Fibroblast of lung (primary cell): ENCODE measurements at places on chromosomes 2 and 18. TPM values are rescaled to one million over a fixed set of nuclear protein-coding genes. Genes with fewer than 3 reads are reported as not detected.

Gene CDK5R2
- under 0.01 and 0.17 TPM in 2 replicates for total RNA-seq

Gene CCDC141
- total RNA-seq, result under 0.01 and 0.17 TPM in 2 replicates

Gene UPP2
- total RNA-seq, result not detected in 2 replicates

Gene HPCAL1
- 21.6 and 34.5 TPM in 2 replicates for total RNA-seq

Gene GALNT14
- under 0.01 and 0.83 TPM in 2 replicates for total RNA-seq

Gene CRYBA2
- total RNA-seq, result not detected in 2 replicates

Gene GRHL1
- total RNA-seq, result 0.77 and 0.99 TPM in 2 replicates

GRCh38 chr18:7618891-7619442, 51.9 kb downstream of the PTPRM start:
- DNase-seq, result peak; percentile 37

DNA sequence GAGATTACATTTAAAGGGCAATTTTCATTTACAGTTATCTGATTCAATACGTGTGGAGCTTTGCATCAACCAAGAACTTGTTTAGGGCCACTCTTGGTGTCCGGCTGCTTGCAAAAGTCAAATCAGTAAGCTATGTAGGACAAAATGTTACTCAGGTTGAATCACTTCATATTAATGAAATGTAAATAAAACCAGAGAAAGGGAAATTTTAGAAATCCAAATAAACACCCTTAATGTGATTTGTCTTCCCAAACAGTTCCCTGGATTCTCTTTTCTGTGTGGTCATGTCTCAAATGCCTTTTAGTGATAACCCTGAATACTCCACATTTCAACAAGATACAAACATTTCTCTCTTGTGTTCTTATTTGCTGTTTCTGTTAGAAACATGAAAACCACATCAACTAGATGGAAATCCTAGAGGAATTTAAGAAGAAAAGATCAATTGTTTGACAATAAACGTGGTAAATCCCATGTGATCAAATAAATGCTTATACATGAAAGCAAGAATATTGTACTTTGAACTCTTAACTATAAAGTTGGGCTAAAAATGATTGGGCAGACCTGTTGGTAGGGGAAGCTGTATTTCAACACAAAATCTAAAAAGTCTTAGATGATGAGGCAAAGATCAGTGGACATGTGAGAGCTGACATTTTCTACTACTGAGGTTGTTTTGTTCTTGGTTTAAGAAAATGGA, 101.3 kb downstream of the CDC42EP3 start:
- peak; percentile 61 for DNase-seq

DNA sequence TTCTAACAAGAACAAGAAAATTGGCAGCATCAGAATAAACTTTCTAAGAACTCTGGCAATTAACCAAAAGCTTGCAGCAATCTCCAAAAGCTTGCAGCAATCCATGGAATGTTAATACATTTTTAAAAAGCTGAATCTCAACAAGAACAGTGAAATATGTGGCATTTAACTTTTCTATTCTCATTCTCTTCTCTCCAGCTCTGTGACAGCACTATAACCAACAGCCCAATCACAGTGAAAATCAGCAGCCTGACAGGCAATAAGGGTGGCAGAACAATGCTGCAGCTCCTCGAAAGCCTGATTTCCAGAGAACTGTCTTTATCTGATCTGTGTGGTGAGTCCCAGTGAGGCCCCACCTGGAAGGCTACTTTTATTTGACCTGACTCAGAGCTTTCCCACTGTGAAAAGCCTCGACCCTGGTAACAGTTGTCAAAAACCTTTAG, 60.0 kb downstream of the TMEM131 start:
- DNase-seq, result peak; percentile 63

DNA sequence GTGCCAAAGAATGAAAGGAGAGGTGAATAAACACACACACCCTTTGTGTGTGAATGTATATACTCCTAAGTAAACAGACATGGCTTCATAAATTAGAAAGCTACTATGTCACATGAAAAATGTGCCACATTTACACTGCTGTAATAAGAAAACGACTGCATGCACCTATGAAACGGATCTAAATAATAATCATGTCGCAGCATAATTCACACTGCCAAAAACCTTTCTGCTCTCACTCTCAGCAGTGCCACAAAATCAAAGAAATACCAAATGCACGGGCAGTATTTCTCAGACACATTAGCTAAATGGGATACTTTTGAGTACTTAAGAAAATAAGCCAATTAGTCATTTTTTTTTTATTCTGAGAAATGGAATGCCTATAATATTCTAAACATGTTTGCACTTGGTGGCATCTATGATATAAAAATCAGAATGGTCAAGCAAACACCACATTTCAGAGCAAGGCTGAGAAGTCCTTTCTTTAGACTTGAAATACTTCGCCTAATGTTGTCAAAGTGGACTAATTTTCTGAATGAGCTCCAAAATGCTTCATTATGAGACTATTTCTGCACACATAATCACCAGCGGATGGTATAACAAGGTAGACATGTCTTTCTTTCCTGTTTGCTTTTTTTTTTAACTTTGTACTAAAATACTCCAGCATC, 6.6 kb downstream of the BCL11A start:
- DNase-seq, result no peak

GRCh38 chr2:138720035-138720838, 60.0 kb downstream of the NXPH2 start:
- no peak for DNase-seq

- DNase-seq, result no peak
Observed at GRCh38 chr18:75238100-75238499, 27.5 kb downstream of the TSHZ1 start.

- no peak for DNase-seq
Observed at GRCh38 chr2:71505086-71505769, 51.9 kb downstream of the DYSF start.

DNA sequence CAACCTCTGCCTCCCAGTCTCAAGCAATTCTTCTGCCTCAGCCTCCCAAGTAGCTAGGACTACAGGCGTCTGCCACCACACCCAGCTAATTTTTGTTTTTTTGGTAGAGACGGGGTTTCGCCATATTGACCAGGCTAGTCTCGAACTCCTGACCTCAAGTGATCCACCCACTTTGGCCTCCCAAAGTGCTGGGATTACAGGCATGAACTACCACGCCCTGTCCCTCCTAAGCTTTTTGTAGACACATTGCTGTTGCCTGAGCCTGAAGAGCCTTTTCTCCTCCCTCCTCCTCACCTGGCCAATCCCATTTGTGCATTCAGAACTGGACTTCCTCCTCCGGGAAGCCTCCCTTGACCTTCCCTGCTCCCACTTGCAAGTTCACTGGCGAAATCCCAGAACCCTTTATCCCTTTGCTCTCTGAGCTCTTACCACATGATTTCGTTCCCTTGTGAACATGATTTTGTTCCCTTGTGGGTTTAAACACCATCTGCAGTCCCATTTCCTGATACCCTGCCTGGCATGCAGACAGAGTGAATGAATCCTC, 2.6 kb downstream of the C2orf72 start:
- no peak for DNase-seq

DNA sequence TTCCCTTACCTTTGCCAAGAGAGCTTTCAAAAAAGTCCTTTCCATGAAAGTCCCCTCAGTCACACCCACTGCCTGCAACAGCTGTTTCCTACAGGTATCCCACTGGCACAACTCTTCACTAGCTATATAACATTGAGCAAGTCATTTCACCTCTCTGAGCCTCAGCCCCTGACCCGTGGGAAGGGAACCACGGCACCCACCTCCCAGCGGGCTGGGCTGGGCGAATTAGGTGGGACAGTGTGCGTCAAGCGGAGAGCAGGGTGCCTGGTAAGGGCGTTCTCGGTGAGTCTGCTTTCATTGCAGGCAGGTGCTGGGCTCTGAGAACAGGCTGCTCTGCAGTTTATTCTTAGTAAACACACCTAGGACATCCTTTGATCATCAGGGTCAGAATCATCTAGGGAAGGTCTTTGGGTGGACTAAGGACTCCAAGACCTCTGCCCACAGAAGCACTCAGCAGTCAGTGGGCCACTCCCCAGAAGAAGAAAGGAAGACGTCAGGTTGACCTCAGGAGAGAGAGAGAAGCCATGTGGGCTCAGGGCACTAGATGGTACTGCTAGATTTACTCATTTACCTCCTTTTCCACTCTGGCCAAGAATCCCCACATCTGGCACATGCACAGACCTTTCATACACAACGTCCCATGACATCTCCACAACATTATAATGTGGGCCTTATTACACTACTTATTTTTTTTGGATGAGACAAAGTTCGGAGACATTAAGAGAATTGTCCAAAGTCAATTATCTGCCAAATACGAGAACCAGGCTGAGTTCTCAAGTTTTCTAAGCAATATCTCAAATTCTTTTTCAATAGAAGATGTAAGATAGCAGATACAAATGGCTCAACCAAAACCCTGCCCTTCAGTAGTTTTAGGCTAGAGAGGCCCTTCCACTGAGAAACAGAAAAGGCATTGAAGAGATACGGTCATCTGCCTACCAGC, 79.9 kb downstream of the GALNT14 start:
- DNase-seq, result no peak

GRCh38 chr2:172836347-172836821, 100.7 kb downstream of the RAPGEF4 start:
- no peak for DNase-seq
